Chondrocyte (in vitro differentiated cells): ENCODE measurements at places on chromosomes 5 and 9.

DNA sequence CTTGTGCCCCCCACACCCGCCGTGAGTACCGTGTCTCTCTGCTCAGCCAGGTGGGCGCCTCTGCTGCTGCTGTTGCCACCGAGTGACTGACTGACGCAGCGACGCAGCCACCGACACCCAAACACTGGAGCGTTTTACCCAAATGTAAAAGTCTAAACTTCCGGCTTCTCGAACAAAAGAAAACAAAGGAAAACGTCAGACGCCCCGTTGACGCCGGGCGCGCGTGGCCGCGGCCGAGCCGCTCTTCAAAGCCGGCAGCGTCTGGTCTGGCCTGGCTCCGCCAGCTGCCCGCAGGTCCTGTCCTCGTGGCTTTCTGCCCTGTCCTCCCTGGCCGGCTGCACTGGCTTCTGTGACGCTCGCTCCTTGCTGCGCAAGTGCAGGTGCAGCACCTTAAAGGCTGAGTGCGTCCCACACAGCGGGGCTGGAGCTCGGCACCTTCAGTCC is 41.4 kb upstream of the CLPTM1L start:
- peak; percentile 94 for DNase-seq

GRCh38 chr9:76733096-76733495 is 31.1 kb upstream of the PCA3 start:
- DNase-seq = no peak

DNA sequence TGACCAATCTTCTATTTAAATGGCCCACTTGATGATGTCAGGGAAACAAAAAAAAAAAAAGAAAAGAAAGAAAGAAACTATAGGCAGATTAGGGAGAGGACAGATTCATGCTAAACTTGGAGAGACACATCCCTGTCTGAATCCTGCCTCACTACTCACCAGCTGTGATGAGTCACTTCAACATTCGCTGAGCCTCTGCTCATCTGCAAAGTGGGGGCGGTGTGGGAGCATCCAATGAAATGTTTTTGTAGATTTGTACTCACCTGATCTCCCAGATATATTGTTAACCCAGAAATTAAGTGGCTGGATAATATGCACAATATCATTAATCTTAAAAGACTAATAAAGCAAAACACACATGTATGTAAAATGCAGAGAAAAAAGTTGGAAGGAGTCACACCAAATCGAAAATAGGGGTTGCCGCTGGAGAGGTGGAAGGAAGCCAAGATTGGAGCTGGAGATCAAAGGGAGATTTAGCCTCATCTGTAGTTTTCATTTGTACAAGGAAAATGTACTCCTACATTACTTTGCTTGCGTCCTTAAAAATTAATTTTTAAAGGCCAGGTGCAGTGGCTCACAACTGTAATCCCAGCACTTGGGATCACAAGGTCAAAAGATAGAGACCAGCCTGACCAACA is 17.0 kb upstream of the ERGIC1 start:
- DNase-seq = no peak

GRCh38 chr5:166370928-166371690 is 1920.3 kb upstream of the WWC1 start:
- DNase-seq = no peak
